ENCODE measurements at places on chromosomes 3 and 15.

GRCh38 chr15:34768530-34768929, 13.7 kb upstream of the GJD2 start:
- no peak for DNase-seq

- DNase-seq: no peak
Observed at GRCh38 chr3:144308396-144308795, 336.8 kb downstream of the DIPK2A start.

DNA sequence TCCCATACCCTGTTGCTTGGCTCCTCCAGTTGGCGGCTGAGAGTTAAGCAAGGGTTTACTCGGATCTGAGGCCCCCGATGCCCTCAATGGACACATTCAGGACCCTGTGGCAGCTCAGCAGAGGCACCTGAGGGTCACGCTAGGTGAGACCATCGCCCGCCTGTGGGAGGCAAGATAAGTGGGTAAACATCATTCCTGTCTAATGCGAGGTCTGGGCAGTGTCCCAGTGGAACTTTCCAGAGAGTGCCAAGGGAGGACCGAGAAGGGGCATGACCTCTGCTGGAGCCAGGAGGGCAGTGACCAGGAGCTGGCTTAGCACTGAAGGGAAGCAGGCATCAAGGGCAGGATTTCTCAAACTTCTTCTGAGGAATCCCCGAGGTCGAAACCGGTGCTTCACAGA, 65.4 kb upstream of the SEC61A1 start:
- no peak for DNase-seq

DNA sequence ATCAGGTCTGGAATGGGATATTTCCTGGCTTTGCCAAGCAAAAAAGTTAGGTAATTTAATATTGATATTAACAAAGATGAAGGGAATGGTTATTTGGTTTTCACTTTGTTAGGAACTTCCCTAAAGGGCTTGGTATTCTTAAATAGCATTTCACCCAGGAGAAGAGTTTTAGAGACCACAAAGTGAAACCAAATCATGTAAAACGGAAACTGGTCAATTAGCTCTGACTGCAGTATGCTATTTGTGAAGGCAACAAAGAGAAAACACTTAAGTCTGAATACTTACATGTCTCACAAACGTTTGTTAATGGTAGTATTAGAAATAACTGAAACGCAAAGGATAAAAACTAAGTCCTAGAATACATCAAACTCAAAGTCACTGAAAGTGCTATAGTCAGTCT, 32.4 kb upstream of the SETMAR start:
- DNase-seq: no peak

GRCh38 chr3:34056951-34057390, 258.5 kb downstream of the PDCD6IP start:
- no peak for DNase-seq

GRCh38 chr15:59255680-59256336, 49.2 kb downstream of the LDHAL6B start:
- DNase-seq: peak; percentile 16

GRCh38 chr3:100107221-100107814, 7.0 kb downstream of the FILIP1L start:
- no peak for DNase-seq

DNA sequence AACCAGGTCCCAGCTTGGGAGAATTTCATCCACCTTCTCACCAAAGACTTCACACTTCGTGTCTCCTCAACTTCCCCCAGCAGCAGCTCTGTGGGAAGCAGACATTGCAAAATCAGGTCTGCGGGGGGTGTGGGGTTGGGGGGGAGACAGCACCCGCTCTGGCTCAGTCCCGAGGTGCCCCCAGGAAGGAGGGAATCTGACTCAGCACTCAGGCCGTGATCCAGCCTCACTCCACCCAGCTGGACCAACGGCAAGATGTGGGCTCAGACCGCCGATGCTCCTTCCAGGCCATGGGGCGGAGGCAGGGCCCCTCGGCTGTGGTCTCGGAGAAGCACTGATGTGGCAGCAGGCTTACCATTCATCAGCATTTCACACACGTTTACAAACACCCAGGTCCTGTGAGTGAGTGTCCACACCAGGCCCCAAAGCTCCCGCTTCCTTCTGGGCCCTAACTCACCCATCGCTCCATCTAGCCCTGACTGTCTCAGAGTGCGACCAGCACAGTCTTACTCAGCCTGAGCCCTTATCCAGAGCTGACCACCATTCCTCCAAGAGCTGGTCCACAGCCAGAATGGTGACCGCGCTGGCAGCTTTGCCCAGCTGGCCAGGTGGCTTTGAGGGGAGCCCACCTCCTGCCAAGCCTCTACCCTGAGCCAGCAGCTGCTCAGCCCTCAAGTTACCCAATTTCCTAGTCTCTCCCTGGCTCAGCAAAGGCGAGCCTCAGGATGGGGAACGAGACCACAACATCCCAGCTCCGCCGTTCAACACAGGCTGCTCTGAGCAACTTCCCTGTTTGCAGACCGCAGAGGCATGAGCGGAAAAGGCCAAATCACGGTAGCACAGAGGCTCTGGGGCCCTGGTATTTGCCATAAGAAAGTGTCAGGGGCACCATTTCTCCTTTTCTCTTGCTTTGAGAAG, 3.3 kb downstream of the STAB1 start:
- no peak for DNase-seq

GRCh38 chr3:38203690-38204089, 38.4 kb downstream of the OXSR1 start:
- no peak for DNase-seq

- no peak for DNase-seq
Observed at GRCh38 chr15:62298811-62299210, 133.7 kb upstream of the C2CD4B start.

GRCh38 chr3:56737006-56737405, 53.9 kb upstream of the TASOR start:
- DNase-seq: no peak

GRCh38 chr15:53833134-53833624, 73.7 kb upstream of the WDR72 start:
- no peak for DNase-seq

- no peak for DNase-seq
Observed at GRCh38 chr3:195757438-195757770, 36.6 kb downstream of the MUC20 start.

DNA sequence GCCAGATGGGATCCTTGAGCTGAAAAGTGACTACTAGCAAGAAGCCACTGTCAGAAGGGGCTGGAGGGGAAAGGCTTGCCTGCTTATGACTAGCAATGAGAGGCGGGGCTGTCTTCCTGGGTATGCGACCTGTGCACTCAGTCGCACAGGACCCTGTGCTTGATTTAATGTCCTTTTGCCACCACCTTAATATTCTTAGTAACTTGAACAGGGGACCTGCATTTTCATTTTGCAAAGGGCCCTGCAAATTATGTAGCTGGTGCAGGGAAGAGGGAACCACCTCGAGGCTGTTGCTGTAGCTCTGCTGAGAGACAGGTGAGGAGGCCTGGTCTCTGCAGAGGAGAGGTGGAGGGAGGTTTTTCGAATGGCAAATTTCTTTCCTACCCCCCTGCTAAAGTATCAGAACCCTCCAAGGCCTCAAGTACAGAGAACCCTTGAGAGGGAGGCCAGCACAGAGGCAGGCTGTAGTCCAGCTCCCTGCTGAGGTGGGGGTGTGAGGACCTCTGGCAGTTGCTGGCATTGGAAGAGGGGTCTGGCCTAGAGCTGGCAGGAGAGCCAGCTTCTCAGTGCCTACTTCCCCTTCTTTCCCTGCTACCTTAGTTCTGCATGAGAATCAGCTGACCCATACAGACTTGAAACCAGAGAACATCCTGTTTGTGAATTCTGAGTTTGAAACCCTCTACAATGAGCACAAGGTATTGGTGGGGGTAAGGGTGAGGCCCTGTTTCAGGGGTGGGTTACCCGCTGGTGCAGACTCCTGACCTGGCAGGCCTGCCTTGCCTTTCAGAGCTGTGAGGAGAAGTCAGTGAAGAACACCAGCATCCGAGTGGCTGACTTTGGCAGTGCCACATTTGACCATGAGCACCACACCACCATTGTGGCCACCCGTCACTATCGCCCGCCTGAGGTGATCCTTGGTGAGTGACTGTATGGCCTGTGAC, 11.4 kb downstream of the CLK3 start:
- no peak for DNase-seq

GRCh38 chr15:48395521-48396011, 64.3 kb downstream of the DUT start:
- DNase-seq: no peak

GRCh38 chr3:127791221-127791913, 30.9 kb downstream of the MGLL start:
- no peak for DNase-seq

DNA sequence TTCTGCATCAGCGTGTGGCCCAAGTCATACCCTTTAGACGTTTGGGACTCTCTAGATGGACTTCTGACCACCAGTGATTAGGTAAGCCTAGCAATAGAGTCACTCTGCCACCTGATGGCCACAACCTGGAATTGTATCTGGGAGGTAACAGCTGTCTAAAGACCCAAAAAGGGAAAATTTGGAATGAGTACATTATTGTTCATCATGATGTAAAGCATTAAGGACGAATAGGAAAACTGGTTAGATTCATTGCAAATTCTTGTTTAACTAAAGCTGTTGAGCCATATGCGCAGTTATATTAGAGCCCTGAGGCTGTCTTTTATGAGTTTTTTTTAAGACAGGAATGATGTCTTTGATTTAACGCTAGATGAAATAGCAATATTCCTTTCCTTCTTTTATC, 63.6 kb downstream of the FAM81A start:
- no peak for DNase-seq

DNA sequence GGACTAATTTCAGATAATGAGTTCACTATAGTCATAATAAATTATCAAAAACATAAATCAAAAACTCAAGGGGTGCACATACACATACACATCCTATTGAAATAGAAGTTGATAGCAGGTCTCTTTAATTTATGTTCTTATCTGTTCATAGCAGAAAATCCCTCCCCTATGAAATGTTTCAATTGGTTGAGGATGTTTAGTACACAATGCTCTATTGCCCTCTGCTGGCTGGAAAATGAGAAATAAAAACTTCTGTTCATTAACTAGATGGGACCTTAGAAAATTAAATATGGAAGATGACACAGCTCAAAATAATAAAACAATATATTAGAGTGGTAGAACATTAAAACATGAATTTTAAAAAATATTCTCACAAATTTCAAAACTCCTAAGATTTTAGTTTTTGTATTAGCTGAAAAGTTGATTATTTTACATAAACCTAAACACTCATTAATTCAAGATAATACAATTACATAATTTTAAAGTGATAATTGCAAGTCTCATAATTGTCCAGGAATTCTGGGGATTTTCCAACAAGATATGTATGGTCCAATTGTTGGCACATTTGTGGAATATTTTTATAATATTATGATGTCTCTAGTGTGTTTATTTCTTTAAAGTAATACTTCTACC, 735.0 kb downstream of the ROBO1 start:
- no peak for DNase-seq

GRCh38 chr15:92294759-92295158, 98.9 kb upstream of the ST8SIA2 start:
- no peak for DNase-seq

DNA sequence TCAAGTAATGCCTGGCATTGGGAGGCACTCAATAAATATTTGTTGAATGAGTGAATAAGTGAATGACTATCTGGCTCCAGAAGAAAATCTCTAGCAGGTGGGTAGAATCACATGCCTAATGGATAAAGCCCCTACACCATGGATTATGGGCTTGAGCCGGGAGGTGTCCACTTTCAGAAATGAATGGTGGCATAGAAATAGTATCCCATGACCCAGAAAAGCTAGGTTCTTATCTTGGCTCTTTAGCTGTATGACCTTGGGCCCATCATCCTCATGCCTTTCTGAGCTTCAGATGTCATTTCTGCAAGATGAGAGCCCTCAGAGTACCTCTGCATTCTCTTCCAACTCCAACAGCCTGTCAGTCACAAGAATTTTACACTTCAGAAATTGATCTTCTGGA, 37.3 kb upstream of the TNIK start:
- DNase-seq: no peak

DNA sequence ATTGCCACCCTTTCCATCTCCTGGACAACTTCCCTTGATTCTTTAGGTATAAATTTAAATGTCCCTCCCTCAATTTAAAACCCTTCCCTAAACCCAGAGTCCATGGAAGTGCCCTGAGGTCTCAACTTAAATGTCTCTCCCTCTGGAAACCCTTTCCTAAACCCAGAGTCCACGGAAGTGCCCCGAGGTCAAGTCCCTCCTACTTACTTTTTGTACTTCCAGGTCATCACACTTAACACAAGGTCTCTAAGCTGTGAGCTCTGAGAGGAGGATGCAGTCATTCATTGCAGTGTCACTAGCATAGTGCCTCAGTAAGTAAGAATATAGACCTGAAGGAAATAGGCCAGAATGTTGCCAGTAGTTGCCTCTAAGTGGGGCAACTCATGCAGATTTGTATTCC, 78.2 kb upstream of the BNC1 start:
- no peak for DNase-seq

DNA sequence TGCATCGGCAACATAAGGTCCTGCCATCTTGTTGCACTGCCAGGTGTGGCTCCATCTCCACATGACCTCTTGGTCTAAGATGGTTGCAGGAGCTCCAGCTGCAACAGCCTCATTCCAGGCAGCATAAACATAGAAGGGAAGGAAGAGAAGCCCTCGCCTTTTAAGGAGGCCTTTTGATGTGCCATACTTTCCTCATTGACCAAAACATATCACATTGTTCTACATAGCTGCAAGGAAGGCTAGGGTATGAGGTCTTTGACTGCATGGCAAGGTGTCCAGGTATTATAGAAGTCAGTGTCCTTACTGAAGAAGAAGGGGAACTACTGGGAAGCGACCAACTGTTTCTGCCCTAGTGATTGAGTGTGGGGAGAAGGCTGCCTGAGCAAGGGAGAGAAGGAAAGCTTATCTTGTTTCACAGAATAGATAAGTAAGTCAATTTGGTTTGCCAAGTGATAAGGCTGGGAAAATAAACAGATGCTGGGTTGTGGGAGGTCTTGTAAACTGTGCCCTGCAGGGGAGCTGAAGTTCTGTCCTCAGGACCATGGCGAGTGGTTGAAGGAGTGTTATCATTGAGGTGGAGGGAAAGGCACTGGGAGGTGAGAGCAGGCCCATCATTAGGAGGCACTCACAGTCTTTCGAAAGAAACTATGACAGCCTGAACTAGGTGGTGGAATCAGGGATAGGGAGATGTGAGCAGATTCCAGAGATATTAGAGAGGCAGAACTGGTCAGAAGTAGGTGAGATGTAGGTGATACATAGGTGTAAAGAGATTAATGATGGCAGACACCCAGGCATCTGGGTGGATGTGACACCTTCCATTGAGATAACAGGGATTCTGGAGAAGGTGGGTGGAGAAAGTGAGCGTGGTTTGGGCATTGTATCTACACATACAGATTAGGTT, 93.8 kb upstream of the IGF1R start:
- DNase-seq: no peak

- DNase-seq: no peak
Observed at GRCh38 chr15:79007066-79007465, 62.2 kb upstream of the CTSH start.

DNA sequence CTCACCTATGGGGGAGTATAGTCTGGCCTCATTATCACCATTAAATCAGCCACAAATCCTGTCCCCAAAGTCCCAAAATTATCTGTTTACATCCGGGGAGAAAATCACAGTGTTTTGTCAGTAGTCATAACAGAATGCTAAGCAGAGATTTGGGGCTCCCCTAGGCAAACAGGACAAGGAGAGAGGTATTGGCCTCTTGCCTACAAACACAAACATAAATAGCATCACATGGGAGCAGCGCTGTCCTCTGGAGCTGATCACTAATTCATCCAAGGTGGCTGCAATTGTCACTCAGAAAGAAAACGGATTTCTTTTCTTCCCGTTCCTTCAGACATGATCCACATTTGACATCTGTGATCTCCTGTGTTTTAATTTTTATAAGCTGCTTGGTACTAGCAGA, 1028.1 kb downstream of the NTRK3 start:
- DNase-seq: no peak

GRCh38 chr3:44509393-44509921, 32.0 kb upstream of the ZNF445 start:
- no peak for DNase-seq

- DNase-seq: no peak
Observed at GRCh38 chr15:71811752-71812735, 1.7 kb downstream of the NR2E3 start.
